Posterior cingulate gyrus (tissue), 11 donors: ENCODE measurements at places on chromosomes 13 and 19.

DNA sequence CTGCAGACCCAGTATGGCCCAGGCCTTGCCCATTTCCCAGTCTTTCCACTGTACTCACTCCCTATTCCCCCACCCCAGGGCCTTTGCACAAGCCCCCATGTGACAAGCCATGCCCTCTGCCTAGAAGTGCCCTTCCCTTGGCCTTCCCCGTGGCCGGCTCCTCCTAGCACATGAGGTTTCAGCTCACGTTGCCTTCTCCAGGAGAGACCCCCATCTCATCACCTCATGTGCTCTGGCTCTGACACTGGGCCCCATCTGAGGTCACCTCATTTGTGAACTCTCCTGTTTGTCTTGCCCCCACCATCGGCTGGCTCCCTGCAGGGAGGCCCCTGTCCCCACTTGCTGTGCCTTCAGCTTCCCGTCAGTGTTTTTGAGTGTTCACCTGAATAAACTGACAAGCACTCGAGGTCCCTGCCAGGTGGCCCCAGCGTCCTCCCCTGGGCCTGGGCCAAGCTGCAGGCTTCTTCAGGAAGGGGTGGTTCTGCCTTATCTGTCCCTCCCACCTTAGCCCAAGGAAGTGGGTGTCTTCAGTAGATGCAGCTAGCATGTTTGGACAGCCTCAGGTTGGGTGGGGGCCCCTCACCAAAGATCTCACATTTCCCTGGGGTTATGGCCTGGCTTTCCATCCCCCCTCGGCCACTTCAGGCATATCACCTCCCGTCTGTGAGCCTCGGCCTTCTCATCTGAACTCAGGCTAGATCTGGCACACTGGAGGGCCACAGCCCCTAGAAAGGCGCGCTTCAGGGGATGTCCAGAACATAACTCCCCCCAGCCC is 3.8 kb upstream of the SLC25A42 start:
- no peak for DNase-seq

GRCh38 chr13:95470574-95471366 is 81.8 kb upstream of the CLDN10 start:
- no peak for DNase-seq

DNA sequence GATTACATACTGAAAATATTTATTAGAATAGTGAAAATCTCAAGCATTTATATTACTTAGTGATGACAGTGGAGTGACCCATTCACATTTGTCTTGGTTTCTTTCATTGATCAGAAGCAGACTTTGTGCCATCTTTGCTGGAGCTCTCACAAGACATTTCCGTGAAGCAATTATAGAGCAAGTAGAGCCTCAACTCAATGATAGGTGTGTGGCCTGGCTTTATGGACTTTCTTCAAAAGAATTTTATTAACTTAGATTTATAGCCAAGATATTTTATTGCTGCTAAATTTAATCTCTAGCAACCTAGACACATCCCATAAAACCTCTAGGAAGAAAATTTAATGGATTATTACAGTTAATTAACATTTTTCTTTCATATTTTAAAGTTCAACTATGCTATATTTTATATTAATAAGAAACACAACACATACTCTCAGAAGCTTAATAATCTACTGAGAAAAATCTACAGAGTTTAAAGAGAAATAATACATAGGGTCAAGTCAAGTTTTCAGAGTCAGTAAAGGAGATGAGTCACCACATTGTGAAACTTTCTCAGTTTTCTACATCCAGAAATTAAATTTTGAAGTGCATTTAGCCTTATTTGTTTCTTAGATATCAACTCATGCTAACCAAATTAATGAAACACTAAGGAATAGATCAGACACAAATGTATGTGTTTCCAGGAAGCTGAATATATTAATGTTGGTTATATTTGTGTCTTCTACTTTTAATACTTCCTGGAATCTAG is 160.5 kb downstream of the LACC1 start:
- DNase-seq = no peak

- no peak for DNase-seq
Measured at GRCh38 chr19:3975637-3976087, 4.8 kb upstream of the DAPK3 start.

DNA sequence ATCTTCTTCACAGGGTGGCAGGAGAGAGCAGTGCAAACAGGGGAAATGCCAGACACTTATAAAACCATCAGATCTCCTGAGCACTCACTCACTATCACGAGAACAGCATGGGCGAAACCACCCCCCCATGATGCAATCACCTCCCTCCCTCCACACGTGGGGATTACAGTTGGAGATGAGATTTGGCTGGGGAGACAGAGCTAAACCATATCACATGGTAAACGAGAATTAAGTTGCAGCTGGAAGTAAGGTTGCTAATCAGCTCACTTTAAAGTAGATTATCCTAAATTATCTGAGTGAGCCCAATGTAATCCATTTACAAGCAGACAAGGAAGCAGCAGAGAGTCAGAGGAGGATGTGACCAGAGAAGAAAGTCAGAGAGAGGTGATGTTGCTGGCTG is 102.2 kb upstream of the IPO5 start:
- no peak for DNase-seq

DNA sequence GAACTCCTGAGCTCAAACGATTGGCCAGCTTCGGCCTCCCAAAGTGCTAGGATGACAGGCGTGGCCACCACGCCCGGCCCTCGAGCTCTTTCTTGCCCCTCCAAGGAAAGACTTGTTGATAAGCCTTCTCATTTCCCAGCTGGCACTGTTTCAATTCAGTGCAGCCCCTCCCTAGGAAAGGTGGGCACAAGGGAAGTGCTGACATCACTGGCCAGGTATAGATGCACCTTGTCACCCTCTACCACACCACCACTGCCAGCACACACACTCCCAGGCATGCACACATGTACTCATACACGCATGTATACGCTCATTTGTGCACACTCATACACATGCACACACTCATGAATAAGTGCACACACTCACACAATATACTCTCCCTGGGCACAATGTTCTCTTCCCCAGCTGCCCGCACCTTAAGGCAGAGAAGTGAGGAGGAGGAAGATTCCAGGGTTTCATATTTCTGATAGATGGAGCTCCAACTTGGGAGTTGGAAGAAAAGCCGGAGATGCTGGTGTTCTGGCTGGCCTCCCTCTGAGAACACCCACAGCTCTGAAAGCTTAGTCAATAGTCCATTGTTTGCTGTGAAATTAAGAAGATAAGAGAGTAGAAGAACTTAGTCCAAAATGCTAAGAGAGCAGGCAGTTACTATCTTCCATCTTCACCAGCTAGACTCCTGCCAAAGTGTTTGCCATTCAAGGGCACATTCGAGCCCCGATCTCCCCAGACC is 196.7 kb downstream of the FOXO1 start:
- DNase-seq = no peak

DNA sequence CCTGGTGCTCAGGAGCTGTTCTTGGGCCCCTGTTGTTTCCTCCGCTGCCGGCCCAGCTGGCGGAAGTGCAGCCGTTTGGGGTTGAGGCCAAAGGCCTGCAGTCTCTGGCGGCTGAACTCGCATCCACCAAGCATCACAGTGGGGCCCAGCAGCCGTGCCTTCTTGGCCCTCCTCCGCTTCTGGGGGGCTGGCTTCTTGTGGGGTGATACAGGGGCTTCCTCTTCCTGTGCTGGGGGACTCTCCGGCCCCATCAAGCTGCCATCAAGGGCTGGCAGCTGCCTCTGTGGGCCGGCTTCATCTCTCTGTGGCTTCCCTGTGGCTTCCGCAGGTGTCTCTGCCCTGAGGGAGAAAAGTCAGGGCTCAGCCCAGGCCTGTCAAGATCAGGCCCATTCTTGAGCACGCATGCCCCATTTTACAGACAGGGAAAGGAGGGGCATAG is 10.3 kb downstream of the ATG4D start:
- DNase-seq = no peak

DNA sequence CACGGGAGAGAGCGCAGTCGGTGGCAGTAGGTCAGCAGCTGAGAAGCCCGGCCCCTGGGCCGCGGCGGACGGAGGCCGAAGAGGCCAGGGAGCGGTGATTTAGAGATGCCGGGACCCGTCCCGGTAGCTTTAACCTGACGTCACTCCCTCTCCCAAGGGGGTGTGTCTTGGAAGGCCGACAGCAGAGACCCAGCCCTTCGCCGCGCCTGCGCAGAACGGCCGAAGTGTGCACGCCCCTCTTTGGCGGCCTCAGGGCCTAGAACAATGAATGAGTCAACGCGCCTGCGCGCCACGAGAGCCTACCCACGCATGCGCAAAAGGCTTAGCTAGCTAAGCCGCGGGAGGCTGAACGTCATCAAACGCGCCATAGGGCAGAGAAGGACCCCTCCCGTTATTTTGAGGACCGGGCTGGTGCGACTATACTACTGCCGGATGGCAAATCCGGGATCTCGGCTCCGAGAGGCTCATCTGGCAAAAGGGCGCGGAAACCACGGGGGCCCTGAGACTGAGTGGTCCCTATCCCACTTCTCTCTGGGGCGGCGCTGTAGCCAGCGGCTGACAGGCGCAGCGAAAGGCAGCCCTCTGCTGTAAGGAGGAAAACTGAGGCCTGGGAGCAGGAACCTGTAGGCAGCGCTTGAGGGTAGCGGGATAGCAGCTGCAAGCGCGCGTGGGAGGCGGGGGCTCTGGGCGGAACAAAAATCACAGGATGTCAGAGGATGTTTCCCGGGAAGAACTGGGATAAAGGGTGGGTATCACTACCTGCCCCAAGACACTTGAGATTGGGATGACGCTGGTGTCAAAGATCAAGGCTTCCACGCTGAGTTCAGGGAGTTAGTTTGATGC is at the start of the genes IRGQ and ZNF576:
Gene IRGQ, minus strand, starts transcription at position 136 of the 843 bp plus-strand sequence. CDS start 796 bp downstream, outside the sequence.
Gene ZNF576, plus strand, starts transcription at position 597 of the 843 bp plus-strand sequence. CDS start 514 bp downstream, outside the sequence.
- peak; percentile 98 for DNase-seq

- DNase-seq = no peak
Measured at GRCh38 chr13:35992964-35993363, 138.2 kb downstream of the DCLK1 start.
